ENCODE measurements at places on chromosomes 7 and 10.
A peak's percentile ranks its signal among the peaks of the same experiment; 100 is the strongest.

GRCh38 chr7:109284943-109285342 lies 715.3 kb downstream of the DNAJB9 start:
- DNase-seq: no peak

GRCh38 chr7:158525648-158526484 lies 61.8 kb downstream of the PTPRN2 start:
- DNase-seq: no peak

DNA sequence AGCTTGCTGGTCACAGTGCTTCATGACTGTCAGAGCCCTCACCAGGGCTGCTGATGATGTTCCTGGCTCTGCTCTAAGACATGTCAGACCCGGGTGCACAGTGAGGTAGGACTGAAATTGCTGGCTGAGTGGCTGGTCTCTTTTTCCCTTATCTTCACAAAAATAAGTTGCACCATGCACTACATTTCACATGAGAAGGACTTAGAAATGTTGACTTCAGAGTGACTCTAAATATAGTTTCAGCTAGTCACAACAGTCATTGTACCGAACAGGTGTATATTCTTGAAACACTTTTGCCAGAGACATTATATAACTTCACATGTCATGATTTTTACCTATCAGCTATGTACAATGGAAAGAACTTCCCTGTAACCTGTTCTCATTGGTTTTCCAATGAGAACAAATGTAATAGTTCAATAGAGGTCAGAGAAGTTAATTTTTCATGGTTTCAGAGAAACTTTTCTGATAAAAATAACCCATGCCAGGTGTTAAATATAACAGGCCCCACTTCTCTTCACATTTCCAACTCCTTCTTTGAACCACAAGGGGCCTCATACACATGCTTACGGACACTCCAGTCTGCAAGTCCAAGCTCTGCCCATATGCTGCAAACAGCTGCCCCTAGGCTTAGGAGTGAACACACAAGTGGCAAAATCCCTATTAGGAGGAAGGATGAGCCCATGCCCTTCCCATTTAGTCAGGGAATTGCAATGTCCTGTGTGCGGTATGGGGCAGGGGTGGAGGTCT lies 115.6 kb downstream of the CDK6 start:
- no peak for DNase-seq

- DNase-seq: no peak
These were observed 198.5 kb downstream of the CACNA2D1 start for GRCh38 chr7:82244947-82245517.

GRCh38 chr10:124648738-124649137 lies 95.4 kb downstream of the FAM53B start:
- peak; percentile 54 for DNase-seq

GRCh38 chr7:14973712-14974428 lies 71.3 kb upstream of the DGKB start:
- DNase-seq: no peak

GRCh38 chr7:32154797-32155196 lies 84.6 kb upstream of the PDE1C start:
- DNase-seq: no peak

DNA sequence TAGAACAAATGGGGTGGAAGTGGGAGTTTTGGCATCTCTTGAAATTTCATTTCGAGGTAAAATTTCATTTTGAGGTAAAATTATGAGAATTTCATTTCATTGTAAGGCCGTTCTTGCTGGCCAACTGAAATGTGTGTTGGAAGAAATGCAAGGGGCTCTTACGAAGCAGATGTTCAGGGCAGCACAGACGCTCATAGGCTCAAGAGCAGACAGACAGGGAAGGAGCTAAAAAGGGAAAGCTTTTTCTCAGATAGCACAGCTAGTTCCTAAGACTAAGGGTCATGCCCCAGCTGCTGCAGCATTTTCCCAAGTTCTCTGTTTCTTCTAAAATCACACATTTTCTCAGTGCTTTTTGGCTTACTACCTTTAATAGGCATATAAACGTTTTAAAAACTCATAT lies 65.1 kb upstream of the SFMBT2 start:
- no peak for DNase-seq

DNA sequence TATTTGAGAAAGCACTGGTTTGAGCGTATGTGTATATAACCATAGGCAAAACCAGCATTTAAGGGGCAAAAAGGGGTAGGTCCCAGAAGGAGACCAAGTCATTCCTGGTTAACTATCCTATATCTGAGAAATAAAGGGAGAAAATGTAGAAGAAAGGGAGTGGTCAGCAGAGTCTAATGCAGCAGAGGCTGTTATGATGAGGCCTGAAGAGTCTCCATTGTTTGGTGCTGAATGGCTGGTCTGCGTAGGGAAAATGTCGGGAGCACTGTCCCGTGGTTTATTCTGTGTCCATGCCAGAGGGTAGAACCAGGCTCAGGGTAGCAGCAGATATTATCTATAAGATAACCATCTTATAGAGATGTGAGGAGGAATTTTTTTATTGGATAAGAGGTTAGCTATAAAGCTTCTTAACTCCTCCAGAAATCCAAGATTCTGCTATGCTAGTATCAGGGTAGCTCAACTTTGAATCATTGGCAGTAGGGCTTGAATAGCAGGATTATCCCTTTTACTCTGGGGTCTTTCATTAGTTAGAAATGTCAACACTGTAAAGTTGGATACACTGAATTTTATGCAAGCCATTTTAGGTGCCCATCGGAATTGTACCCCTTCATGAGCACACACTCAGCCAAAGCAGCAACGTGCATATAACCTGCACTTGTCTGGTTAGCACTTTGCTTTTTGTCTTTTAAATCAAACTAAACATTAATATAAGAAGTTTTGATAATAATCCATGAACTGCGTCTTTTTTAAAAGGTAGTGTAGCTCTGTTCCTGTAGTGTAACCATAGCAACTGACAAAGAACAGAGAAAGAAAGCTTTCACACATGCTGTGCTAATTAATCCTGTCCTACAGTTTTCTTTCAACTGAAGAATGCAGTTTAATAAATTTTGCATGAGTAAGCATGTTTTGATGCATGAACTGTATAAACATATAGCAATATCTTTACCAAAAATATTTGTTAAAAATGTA lies 312.0 kb upstream of the FZD1 start:
- DNase-seq: no peak

- DNase-seq: no peak
These were observed 27.3 kb upstream of the NRG3 start for GRCh38 chr10:81847675-81848074.

DNA sequence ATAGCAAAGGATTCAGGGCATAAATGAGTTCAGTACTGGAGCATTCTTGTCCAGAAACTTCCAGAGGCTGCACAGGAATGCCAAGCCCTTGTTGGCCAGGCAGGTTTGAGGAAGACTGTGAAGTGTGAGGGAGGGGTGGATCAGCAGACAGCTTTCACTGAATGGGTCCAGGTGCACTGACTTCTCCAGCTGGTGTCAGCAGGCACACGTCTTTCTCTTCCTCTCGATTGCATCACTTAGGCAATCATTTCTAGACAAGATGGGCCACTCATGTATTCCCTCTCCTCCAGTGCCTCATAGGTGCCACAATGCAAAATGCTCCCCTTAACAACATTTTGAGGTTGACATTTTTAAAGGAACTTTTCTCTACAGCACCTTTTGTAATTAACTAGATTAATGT lies 15.6 kb upstream of the PLEKHS1 start:
- no peak for DNase-seq

GRCh38 chr10:484925-485661 lies 204.4 kb downstream of the DIP2C start:
- DNase-seq: peak; percentile 21

GRCh38 chr7:107138696-107139420 lies 29.9 kb upstream of the HBP1 start:
- no peak for DNase-seq

DNA sequence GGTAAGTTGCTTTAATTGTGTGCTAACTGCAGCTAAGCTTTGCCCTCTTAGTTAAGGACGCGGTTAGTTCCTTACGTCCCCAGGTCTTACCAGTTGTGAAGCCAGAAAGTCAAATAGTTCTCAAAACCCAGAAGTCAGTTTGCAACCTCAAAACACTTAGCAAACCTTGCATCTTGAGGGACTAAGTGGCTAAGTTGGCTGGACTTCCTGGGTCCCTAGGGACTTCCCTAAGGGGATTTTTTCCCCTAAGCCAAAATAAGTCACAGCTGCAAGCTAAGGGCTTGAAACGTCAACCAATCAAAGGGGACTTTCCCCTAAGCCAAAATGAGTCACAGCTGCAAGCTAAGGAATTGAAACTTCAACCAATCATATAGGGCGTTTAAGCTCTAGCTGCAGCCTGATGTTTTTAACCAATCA lies 36.2 kb upstream of the HECW1 start:
- no peak for DNase-seq

DNA sequence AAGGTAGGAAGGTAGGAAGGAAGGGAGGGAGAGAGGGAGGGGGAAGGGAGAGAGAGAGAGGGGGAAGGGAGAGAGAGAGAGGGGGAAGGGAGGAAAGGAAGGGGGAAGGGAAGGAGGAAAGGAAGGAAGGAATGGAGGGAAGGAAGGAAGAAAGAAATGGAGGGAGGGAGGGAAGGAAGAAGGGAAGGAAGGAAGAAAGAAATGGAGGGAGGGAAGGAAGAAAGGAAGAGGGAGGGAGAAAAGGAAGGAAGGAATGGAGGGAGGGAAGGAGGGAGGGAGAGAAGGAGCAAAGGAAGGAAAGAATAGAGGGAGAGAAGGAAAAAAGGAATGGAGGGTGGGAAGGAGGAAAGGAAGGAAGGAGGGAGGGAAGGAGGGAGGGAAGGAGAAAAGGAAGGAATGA lies 176.4 kb upstream of the PTER start:
- no peak for DNase-seq

DNA sequence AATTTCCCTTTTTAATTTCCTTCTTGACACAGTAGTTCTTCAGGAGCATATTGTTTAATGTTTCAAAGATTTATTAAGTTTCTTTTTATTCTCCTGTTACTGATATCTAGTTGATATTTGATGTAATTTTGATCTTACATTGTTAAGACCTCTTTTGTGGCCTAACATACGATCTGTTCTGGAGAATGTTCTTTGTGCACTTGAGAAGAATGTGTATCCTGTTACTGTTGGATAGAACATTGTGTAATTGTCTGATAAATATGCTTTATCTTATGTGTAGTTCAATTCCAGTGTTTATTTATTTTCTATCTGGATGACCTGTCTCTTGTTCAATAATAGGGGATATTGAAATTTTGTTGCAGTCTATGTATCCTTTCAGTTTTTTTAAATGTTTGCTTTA lies 106.7 kb downstream of the ITGB1 start:
- DNase-seq: no peak

- DNase-seq: no peak
These were observed 79.8 kb upstream of the PPIF start for GRCh38 chr10:79267499-79267898.

- DNase-seq: no peak
These were observed 563.6 kb upstream of the SEMA3D start for GRCh38 chr7:85750454-85750949.

GRCh38 chr7:83280671-83281070 lies 118.0 kb upstream of the PCLO start:
- no peak for DNase-seq

GRCh38 chr7:130401101-130401500 lies 20.8 kb downstream of the CPA1 start:
- no peak for DNase-seq

- no peak for DNase-seq
These were observed 579.2 kb upstream of the CELF2 start for GRCh38 chr10:10438335-10439100.

- DNase-seq: no peak
These were observed 29.2 kb downstream of the KCND2 start for GRCh38 chr7:120302190-120302589.

- no peak for DNase-seq
These were observed 93.9 kb upstream of the PDGFA start for GRCh38 chr7:613442-614140.

All from CD4-positive, alpha-beta T cell treated with Interleukin-10 for 1 hour (primary cell).